ENCODE measurements at places on chromosomes 4 and X.

- DNase-seq, result peak; percentile 17
Measured at GRCh38 chr4:4395849-4396627, 9.1 kb downstream of the NSG1 start.

DNA sequence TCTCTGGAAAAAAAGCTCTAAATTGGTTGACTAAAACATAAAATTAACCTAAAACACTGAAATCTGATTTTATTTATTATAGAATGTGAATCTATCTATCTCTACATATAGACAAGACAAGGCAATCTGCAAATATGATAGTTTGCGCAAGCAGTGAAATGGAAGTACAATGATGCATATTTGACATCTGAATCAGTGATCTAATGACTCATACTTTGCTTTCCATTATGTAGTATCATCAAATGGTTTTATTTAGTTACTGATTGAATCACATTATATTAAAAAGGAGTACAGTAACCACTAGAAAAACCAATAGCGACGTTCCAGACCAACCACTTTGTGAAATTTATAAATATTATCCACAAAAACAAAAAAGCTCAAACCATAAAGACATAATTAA is 1969.3 kb downstream of the PCDH7 start:
- DNase-seq, result no peak

GRCh38 chrX:153771415-153772315 is 7.6 kb downstream of the PLXNB3 start:
- DNase-seq, result peak; percentile 82

DNA sequence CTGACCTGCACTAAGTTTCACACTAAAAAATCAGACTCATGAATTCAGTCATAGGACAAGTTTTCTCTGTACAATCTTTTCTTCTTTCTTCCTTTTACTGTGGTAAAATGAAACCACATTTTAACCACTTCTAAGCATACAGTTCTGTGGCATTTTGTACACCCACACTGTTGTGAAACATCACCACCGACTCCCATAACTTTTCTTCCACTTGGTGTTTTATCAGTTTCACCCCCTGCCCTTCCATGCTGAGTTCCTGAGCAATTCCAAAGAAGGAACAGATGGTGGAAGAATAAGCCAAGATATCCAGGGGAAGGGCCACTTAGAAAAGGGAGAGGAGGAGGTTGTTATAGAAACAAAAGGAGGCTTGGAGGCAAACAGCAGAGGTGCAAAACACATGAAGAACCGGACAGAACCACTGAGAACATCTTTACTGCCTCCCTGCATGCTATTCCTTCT is 22.6 kb downstream of the SLC25A4 start:
- DNase-seq, result no peak

DNA sequence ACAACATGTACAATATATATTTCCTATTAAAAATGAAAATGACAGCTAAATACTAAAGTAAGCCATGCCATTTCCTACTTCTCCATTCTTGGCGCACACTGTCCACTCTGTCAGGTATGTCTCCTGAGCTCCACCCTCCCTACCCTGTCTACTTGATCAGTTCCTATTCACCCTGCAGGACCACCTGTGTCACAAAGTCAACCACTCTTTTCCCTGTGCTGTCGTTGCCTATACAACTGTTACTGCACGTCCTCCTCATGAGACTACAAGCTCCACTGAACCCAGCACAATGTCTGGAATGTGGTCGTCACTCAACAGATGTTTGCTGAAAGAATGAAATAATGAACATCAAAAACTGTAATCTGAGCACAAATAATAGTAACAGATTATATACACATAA is 54.9 kb downstream of the SLC9A7 start:
- DNase-seq, result no peak

GRCh38 chr4:166724369-166724768 is 509.9 kb downstream of the SPOCK3 start:
- DNase-seq, result no peak

GRCh38 chrX:41958861-41959260 is 35.5 kb upstream of the CASK start:
- no peak for DNase-seq

GRCh38 chrX:123432361-123433150 is 248.5 kb downstream of the GRIA3 start:
- no peak for DNase-seq

Data from posterior vena cava (tissue), 2 donors.